NCI-H1436 treated with DMSO at 0.1 percent for 48 hours (cell line): ENCODE measurements at places on chromosomes 11 and 22.

DNA sequence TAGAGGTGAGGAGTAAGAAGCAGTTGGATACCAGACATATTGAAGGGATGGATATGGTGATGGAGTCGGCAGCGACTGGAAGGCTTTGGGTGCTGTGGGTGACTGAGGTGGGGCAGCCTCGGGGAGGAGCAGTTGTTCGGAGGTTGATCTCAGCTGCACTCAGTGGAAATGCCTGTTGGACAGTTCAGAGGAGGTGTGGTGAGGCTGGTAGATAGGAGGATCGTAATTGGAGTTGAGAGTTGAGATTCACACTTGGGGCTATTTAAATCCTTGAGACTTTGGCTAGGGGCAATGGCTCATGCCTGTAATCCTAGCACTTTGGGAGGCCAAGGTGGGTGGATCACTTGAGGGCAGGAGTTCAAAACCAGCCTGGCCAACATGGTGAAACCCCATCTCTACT lies 6.9 kb downstream of the OTUB1 start:
- no peak for DNase-seq

DNA sequence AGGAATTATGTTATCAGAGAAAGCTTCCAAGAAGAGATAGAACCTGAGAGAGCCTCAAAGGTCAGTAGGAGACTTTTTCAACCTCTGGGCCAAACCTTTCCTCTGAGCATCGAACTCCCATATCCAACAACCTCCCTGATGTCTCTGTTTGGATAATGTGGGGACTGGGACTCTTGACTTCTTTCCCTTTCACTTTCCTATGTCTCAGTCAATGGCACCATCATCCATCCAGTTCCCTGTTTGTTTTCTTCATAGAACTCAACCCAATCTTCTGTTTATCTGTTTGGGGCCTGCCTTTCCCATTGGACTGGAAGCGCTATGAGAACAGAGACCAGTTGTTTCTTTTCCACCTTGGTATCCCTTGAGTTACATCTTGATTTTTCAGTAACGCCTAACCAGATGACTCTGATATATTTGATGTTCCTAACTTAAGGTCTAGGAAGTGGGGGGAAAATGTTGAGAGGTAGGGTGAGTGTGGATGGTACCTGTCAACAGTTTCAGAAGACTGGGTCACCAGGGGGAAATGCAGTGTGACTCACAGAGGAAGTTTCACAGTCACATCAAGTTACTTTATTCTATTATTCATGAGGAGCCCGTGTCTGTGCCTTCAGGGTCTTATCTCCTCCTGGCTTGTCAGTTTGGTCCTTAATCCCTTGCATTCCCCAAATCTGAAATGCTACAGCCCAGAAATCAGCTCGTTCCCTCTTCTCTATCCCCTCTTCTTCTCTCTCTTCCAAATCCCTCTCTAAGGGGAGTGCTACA lies 4.5 kb upstream of the KCNE3 start:
- DNase-seq, result no peak

DNA sequence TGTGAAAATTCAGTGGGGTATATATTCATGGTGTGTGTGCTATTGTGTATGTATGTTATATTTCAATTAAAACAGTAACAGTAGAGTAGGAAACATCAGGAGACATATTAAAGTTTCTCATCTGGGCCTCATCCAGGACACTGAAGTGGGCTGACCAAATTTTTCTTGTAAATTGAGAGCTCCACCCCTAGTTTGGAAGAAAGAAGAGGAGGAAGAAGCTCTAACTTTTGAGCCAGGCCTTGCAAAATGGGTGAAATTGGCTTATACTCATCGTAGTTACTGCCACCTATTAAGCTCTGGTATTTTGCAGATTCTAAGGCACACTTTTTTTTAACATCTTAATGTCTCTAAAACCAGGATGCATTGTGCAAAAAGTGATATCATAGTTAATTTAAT lies 33.7 kb downstream of the TSPAN18 start:
- no peak for DNase-seq

GRCh38 chr11:2913019-2913431 lies 16.2 kb downstream of the PHLDA2 start:
- no peak for DNase-seq

DNA sequence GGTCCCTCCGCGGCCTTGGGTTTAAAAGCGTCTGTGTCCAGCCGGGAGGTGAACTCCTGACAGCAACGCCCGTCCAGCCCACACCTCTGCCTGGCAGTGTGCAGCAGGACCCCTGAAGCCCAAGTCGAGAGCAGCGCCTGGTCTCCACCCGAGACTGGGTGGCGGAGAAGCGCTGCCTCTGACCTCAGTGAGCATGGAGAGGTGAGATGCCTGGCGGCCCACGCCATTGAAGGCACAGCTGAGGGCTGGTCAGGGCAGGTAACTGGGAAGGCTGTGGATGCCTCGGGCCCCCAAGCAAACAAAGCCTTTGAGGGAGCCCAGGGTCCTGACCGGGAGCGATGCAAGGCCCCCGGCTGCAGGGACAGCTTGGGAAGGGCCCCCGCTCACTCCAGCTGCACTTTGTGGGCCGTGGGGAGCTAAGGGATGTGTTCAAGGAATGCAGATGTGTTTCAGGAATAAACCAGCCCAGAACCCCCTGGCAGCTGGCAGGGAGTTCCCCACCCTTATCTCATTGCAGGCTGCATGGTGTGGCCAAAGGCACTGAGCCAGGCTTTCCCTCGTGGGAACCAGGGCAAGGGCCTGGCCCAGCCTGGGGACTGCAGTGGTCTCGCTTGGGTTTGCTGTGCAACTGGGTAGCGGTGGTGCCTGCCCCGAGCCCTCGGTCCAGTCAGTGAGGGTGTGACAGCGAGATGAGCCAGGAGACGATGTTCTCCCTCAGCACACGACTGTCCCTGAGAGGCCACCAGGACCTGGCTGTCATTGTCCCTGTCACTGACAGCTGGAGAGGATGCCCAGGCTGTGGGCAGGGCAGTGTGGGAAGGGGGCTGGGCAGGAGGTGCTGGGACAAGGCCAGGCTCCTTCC lies 92.5 kb downstream of the WNT7B start:
- DNase-seq, result no peak

GRCh38 chr22:36948273-36949225 lies 35.1 kb downstream of the CSF2RB start:
- DNase-seq, result no peak

DNA sequence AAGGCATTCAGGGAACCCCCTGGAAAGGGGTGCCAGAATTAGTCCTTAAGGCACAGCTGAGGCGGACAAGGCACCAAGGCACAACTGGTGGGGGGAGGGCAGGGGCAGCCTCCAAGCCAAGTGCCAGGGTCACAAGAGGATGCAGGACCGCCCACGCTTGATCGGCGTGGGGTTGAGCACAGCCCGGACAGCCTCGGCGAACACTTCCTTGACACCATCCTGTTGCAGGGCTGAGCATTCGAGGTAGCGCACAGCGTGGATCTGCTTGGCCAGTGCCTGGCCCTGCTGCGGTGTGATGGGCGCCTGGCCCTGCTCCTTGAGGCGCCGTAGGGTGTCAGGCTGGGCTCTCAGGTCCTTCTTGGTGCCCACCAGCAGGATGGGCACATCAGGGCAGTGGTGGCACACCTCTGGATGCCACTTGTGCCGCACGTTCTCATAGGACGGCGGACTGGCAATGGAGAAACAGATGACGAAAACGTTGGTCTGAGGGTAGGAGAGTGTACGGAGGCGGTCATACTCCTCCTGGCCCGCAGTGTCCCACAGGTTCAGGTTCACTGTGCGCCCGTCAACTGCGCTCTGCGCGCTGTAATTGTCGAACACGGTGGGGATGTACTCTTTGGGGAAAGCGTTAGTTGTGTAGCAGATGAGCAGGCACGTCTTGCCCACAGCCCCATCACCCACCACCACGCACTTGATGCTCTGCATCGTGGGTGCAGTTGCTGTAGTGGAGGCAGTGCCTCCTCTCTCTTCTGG lies 13.1 kb downstream of the RHOG start:
- no peak for DNase-seq

DNA sequence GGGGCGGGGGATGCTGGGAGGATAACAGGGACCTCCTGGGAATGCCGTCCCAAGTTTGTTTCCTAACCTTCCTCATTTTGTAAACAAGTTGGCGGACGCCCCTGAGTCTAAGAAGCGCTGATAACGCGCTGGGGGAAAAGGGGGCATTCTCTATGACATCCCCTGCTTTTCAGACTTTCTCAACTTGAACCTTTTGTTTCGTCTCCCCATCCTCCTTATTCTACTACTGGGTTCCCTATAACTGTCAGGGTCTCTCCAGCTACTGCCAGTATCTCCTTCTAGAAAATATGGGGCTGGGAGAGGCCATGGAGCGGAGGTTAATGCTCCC lies 654 bp downstream of the TMEM86A start:
- DNase-seq, result no peak

DNA sequence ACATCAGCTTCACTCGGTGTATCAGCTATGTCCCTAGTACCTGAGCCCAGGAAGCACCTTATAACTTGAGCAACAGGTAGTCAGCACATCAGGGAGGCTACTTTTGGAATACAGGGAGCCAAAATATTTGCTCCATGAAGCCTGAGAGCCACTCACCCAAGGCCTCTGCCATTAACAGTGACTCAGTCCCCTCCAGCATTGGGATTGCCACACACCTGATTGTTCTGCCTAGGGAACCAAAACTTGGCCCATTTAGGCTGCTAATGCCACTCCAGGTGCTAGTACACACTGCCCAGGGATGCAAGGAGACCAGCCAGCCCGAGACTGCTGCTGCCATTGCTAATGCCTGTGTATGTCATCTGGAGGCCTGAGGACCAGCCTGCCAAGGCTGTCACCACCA lies 773.6 kb upstream of the TENM4 start:
- DNase-seq, result no peak

DNA sequence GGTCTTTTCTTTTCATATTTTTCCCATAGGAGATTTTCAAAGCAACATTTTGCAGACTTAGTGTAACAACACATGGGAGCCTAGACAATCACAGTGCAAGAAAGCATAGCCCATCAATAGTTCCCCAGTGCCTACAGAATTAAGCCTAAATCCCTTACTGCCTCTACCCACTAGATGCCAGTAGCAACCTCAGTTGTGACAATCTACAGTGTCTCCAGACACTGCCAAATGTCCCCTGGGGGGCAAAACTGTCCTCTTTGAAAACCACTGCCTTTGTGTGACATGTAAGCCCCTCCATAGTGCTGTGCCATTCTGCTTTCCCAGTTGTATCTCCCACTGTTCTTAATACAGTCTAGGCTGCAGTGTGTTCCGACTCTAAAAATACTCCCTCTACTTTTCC lies 1329.0 kb downstream of the LRRC4C start:
- no peak for DNase-seq

DNA sequence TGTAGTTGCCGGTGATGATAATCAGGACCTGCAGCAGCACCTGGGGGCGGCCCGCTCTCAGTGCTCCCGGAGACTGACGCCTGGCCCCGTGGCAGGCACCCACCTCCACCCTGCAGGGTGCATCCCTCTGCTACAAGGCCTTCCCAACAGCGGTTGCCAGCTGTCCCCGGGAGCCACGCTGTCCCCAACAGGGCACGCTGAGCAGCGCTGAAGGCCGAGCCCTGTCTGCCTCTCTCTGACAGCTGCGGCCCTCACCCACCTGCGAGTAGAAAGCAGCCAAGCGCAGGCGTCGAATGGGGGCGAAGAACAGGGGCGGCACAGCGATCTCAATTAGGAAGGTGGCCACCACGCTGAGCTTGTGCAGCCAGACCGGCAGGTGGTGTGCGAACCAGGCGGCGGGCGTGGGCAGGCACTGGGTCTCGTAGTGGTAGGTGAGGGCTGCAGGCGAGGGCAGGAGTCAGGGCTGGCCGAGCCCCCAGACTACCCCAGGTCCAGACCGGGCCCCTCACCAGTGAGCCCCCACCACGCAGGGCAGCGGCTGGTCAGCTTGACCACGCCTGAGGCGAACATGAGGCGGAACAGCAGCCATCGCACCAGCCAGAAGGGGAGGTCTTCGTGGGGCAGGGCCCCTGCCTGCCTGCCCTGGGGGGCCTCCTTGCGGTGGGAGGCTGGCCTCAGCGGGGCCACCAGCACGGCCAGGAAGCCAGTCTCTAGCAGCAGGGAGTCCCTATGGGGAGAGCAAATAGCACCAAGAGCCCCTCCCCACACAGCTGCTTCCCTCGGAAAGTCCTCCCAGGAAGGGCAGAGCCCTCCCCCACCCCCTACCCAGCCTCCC lies 1.5 kb downstream of the LMF2 start:
- DNase-seq, result no peak

DNA sequence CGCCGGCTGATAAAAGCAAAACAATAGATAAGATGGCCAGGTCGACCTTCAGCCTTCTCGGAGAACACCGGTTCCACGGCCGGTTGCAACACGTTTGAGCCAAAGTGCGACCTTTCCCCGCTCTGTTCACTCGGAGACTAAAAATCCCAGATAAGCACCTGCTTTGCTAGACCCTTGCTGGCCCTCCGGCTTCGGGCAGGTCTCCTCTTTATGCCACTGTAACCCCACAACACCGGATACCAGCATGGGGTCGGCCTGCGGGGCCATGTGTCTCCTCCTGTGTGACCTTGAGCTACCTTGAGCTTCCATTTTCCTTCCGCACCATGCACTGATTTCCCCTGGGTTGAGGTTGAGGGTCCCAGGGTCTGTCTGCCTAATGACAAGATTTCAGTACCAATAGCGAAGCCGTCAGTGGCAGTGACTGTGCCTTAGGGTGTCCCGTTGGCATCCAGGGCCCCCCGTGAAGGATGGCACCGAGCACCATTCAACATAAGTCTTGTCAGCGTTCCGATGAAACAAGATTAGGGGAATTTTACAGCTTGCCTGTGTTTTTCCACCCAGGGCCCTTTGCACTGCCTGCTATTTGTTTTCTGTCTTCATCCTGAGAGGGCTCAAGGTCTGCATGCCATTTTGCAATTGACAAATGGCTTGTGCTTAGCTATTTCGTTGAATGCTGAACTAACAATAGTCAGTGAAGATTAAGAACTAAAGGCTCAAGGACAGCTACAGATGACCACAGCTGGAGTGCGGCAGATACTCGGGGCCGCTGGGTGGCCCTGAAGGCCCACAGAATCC lies 118.6 kb downstream of the KCNQ1 start:
- no peak for DNase-seq

DNA sequence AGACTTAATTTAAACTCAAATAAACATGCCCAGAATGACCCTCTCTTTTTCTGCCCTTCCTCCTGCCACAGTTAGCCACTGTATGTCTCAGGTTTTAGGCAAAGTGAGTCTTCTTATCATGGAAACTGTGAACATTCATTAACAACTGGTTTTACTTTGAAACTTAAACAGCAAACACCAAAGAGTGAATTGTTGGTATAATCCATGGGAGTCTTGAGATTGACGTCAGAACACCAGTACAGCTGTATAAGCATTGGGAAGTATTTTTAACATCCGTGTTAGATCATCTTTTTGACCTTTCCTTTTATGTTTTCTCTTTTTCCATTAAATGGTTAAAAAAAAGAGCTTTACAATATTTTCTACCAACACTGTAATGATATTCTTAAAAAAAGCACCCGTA lies 38.9 kb downstream of the ARHGEF12 start:
- no peak for DNase-seq

DNA sequence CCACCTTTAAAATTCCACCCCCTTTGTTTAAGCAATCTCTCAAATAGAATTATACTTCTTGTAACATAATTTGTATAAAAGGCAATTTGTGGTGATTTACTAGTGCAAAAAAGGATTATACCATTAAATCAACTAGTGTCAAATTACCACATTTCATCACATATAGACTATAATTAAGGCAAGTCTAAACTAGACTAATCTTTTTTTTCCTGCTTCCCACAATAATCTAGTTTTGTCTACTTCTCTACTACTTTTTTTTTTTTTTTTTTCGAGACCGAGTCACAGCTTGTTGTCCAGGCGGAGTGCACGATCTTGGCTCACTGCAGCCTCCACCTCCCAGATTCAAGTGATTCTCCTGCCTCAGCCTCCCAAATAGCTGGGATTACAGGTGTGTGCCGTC lies 36.1 kb upstream of the FZD4 start:
- DNase-seq, result no peak

GRCh38 chr11:120316880-120317688 lies 8.0 kb upstream of the TLCD5 start:
- no peak for DNase-seq
